ENCODE measurements at places on chromosomes 6 and 20. TPM values are rescaled to one million over a fixed set of nuclear protein-coding genes. Genes with fewer than 3 reads are reported as not detected.

MAPK13 gene
- 23.9 TPM for polyA plus RNA-seq

ALDH5A1 gene
- polyA plus RNA-seq, result 25.9 TPM

ZNF133 gene
- polyA plus RNA-seq, result 24.4 TPM

SLC17A3 gene
- 1.2 TPM for polyA plus RNA-seq

DNA sequence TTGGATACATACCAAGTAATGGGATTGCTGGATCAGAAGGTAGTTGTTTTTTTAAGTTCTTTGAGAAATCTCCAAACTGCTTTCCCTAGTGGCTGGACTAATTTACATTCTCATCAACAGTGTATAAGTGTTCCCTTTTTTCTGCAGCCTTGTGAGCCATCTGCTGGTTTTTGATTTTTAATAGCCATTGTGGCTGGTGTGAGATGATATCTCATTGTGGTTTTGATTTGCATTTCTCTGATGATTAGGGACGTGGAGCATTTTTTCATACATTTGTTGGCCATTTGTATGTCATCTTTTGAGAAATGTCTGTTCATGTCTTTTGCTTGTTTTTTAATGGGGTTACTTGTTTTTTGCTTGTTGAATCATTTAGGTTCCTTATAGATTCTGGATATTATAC lies 34.8 kb downstream of the TOP1 start:
- DNase-seq, result no peak

DNA sequence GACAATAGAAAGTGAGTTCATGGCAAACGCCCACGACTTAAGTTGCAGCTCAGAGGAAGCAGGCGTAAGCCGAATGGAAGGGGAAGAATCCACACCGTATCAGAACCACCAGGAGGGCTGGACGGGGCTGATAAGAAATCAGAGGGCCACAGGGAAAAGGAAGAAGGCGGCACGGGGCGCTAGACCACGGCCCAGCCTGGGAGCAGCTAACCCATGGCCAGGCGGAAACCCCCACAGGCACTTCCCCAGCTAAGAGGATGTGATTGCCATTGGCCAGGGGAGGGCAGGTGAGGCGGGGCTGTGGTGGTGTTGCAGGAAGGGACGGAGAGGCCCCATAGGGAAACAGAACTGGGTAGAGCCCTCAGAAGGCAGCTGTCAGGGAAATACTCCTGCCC lies 174.0 kb upstream of the AFDN start:
- no peak for DNase-seq

DNA sequence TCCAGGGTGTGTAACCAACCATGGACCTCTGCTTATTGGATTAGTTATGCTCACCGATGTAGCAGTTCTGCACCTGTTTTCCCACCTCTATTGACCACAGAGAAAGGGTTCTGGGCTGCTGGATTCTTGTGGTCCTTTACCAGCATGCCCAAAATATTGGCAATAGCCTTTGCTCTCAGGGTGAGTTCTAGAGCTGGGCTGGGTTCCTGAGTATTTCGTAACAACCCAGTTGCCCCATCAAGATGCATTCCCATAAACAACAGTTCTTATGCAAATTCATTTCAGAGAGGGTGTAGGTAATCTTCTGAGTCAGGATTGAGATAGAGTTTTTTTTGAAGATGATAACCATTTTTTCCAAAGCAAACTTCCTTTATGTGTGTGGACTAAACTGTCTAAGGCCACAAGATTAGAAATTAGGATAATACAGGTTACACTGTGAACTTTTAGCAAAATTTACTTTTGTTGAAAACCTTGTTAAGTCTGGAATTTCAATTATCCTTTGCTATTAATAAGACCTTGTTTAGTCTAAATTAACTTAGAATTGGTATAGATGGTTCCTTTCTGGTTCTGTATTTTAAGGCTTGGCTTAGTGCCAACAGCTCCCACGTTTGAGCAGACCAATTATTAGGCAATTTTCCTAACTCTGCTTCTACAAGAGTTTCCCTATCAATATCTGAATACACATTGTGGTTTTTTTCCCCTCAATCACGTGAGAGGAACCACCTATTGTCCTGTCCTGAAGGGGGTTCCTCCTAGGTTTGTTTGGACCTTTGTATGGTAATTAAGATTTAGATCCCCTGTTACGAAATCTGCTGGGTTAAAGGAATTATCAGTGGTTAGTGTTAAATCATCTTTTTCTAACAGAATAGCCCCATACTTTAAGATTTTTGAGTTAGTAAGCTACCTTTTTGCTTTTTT lies 46.1 kb downstream of the TBX18 start:
- no peak for DNase-seq

- DNase-seq, result no peak
Observed at GRCh38 chr20:61581825-61582188, 329.7 kb downstream of the CDH4 start.

- no peak for DNase-seq
Observed at GRCh38 chr20:4082406-4083097, 67.2 kb upstream of the RNF24 start.

All from left renal cortex interstitium (tissue), 4 donors.